ENCODE measurements at places on chromosomes 3 and 15.

DNA sequence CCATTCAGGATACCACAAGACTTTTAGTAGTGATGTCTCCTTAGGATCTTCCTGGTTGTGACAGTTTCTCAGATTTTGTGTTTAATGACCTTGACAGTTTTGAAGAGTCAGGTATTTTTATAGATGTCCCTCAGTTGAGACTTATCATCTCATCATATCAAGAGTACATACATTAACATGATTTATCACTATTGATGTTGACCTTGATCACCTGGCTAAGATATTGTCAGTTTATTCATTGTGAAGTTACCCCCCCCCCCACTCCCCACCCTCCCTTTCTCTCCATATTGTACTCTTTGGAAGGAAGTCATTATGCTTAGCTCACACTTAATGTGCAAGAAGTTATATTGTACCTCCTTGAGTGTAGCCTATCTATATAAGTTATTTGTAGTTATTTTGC, 42.9 kb downstream of the MGA start:
- no peak for DNase-seq

DNA sequence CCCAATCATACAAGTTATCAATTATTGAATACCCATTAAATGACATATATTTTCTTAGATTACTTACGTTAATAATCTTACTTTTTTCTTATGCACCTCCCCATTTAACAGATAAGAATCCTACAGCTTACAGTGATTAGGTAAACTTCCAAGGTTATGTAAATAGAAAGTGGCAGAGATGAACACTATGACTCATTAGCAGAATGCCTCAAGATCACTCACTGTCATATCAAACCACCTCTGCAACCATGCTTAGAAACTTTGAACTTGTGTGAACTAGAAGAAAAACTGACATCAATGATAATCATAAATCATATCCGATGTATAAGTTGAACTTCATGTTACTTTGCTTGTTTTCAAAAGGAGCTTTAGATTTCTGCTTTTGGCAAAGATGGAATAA, 911.6 kb upstream of the ARPP21 start:
- no peak for DNase-seq

GRCh38 chr3:167772992-167773391, 37.5 kb downstream of the SERPINI1 start:
- DNase-seq = no peak

- DNase-seq = no peak
Measured at GRCh38 chr3:47008851-47009224, 29.4 kb downstream of the NBEAL2 start.
